ENCODE measurements at places on chromosomes 13 and 19.

DNA sequence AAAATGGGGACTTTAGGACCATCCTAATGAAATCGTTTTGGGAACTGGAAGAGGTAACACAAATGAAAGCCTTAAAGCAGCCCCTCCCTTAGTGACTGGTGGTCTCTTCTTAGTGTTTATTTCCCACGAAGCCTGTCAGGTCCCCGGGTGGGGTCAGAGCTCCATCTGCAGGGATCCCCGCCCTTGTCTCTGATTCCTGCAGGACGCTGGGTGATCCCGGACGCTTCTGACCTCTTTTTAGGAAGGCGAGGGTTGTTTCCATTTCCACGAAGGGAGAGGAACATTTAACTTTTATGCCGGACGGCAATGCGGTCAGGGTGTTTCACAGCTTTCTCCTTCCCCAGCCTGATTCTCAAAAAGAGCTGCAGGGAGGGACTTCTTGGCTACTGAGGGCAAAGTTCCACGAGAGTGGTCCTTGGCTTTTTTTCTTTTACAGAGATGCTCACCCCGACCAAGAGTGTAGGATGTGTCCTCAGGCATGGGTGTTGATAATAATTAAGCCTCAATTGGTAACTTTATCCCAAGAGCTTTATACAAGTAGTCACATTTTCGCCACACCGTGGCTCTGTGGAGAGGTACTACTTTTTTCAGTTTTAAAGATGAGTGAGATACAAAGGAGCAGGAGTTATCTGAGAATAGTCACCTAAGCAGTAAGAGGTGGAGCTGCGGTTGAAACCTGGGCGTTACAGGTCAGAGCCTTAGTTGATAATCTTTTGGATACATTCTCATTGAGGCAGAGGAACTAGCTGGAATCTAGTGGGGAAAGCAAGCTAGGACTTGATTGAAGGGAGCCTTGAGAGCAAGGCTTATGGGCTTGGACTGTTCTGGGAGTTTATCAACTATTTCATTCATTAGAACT lies 813 bp downstream of the ZNF284 start:
- DNase-seq, result no peak

GRCh38 chr19:518598-519231 lies 11.4 kb downstream of the TPGS1 start:
- DNase-seq, result no peak

DNA sequence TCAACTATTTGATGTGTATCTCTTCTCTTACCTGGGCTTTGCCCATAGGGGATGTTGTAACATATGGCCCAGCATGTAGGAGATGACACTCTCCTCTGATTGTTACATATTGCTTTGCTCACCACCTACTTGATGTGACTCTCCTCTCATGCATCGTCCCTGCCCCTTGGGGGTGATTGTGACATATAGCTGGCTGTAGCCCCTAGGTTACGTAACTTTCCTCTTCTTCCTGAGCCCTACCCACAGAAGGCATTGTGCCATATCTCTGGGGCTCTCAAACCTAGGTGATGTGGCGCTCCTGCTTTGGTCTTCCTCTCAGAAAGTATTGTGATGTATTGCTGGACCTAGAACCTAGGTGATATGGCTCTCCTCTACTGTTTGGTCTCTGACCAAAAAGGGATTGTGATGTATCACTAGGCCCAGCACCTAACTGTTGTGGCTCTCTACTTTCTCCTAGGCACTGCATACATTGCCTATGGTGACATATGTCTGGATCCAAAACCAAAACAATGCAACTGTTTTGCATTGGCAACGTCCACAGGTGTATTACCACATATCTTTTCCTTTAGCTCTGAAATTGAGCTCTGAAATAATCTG lies 71.9 kb upstream of the ZNF724 start:
- DNase-seq, result no peak

DNA sequence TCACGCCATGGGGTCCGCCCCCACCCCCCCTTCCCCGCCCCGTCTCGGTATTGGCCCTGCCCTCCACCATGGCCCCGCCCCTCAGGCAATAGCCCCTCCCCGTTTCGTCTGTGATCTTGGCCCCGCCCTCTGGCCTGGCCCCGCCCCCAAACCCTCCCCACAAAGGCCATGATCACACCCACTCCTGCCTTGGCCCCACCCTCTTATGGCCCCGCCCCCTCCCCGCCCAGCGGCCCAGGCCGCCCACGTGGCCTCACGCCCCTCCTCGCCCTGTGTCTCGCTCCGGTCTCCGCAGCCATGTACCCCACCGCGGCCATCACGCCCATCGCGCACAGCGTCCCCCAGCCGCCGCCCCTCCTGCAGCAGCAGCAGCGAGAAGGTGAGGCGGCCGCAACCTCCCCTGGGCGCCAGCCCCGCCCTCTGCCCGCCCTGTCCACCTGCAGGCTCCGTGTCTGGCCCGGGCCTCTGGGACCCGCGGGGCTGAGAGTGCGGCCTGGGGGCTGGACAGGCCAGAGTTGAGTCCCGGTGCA lies 61.3 kb downstream of the CELF5 start:
- DNase-seq, result no peak

DNA sequence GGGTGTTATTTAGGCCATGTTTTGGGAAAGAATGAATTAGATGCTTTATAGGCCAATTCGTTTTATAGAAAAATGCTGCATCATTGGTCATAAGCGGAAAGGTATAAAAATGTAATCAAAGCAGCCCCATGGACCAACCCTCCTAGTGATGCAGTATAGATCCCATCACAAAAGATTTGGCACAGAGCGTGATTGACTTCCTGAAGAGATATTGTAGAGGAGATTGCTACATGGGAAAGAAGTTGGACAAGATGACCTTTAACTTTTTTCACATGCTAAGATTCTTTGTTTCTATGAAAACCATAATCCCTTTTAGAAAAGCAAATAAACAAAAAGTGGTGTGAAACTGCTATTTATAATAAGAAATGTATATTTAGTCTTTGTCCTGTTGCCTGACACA lies 136.5 kb upstream of the FNDC3A start:
- peak; percentile 64 for DNase-seq

DNA sequence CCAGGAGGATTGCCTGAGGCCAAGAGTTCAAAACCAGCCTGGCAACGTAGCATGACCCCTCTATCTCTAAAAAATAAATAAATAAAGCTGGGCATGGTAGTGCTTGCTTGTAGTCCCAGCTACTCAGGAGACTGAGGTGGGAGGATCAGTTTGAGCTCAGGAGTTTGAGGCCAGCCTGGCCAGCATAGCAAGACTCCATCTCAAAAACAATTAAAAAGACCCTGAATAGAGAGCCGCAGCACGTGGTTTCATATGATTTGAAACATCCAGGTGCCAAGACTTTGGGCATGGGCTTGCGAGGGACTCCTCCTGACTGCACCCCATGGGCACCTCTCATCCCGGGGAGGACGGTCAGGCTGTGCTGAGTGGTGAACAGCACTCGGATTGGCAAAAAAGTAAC lies 63.9 kb downstream of the ZIC5 start:
- DNase-seq, result no peak

DNA sequence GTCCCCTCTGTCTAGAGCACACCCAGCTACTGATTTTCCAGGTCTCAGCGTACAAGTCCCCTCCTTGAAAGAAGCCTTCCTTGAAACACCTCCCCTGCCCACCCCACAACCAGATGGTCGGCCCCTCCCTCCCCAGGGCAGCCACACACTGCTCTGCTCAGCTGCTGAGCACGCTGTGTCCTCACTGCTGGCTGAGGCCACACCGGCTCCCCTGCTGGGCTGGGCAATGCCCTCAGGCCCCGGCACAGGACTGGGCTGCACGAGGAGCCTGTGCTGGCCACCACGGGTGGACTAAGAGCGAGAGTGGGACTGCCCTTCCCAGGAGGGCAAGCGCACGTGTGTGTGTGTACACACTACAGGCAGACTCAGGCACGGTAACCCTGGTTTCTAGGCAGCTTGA lies 11.8 kb upstream of the RSPH6A start:
- DNase-seq, result no peak

DNA sequence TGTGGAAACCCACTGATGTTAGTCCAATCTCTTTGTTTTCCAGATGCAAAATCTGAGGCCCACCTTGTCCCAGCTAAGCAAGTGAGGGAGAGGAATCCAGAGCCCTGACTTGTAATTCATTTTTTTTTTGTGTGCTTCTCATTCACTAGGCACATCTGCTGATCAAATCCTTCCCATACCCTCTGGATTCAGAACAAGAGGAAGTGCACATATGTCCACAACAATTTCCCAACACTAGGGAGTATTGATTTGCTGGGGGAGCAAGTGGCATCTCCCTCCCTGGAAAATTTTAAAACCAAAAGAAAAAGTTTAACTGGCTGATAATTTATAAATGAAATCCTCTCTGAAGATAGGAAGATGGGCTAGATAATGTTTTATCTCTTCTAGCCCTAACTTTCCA lies 94.6 kb upstream of the RFC3 start:
- peak; percentile 17 for DNase-seq

DNA sequence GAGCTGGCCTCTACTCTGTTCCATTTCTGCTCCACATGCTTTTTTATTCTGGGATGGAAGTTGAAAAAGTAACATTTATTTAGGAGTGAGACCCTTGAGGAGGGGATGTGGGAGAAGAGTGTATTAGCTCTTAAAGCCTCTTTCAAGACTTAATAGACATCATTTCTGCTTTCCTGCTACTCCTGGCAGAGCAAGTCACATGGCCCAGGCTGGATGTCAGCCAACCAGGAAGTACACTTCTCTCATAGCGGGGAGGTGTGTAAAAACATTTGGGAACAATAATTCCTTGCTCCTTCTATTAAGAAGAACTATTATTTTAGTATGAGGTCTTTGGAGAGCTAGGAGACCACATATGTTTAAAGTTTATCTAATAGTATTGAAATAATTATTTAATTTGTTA lies 40.6 kb upstream of the FAM216B start:
- peak; percentile 49 for DNase-seq

GRCh38 chr13:46530084-46530935 lies 22.7 kb upstream of the LRCH1 start:
- DNase-seq, result no peak

DNA sequence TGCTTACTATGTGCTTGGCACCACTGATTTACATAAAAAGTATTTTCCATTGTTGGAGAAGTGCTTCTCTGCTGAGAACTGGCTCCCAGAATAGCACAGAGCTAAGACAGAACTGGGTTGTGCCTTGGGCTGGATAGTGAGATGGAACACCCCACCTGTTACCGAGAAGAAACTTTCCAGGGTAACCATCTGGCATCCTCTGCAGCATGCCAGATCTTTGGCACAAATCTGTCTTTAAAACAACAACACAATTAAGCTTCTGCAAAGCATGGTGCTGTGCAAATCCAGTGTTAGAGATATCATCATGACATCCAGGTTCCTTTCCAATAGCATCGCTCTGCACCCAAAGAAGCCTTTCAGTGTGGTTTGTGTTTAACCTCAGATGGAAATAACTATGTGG lies 202.5 kb upstream of the RFC3 start:
- no peak for DNase-seq

GRCh38 chr13:21342699-21343442 lies 116.2 kb downstream of the ZDHHC20 start:
- no peak for DNase-seq

- DNase-seq, result no peak
Observed at GRCh38 chr19:1270213-1270853, 1.2 kb downstream of the CIRBP start.

DNA sequence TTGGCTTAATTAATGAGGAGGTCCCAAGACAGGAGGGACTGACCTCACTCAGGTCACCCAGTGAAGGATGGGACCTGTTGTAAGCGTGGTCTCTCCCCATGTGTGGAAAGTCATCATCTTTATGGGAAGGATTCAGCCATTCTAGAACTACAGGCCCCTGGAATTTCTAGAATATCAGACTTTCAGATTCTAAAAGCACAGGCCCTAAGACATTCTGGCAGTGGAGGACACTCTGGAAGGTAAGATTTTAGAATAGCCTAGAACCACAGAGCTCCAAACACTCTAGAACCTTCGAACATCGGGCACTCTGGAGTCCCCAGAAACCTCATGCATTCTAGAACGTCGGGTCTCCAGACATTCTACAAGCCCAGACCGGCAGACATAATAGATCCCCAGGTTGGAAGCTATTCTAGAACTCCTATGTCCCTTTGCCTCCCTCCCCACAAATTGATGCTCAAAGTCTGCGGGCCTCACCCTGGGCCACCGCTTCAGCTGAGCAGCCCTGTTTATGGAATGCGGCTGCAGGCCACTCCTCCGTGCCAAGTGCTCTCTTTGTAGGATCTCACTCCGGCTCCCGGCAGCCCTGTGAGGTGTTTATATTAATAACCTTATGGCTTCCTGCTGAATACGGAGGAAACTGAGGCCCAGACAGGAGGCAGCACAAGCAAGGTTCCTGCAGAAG lies 1.9 kb upstream of the KLK15 start:
- no peak for DNase-seq

- DNase-seq, result no peak
Observed at GRCh38 chr13:51907040-51907732, 45.4 kb downstream of the CCDC70 start.

- no peak for DNase-seq
Observed at GRCh38 chr13:26458196-26458749, 99.2 kb upstream of the WASF3 start.

- DNase-seq, result no peak
Observed at GRCh38 chr13:100547791-100548201, 40.8 kb downstream of the GGACT start.

DNA sequence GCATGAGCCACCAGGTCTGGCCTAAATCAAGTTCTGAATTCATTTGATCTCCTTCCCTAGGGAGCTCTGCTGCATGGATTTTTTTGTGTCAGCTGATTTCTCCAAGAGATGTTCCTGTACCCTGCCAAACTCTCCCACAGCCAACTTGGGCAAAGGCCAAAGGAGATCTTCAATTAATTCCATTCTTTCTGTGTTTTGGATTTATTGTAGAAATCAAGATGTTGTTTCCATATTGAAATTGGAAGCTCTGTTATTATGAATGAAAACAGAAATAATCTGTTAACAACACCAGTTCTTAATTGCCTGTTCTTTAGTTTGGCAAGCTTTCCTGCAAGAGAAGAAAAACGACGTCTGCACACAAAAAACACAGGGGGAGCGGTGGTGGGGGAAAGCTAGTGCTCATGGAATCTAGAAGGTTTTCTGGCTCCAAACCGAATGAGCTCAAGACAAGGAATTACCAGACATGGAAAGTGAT lies 86.5 kb upstream of the ABCC4 start:
- DNase-seq, result no peak

DNA sequence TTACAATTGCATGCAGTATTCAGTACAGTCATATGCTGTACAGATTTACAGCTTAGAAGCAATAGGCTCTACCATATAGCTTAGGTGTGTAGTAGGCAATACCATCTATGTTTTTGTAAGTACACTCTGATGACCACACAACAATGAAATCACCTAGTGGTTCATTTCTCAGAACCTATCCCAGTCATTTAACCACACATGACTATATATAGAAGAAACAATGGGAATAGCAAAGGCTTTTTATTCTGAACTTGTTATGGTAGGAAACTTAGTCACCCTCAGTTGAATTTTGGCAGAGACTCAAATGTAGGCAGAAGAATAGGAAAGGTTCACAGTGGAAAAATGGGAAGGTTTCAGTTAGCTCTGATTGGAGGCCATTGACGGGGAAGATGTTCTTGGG lies 1075.1 kb upstream of the MIR17HG start:
- DNase-seq, result peak; percentile 16
